Adrenal gland (tissue), 19 donors: ENCODE measurements at places on chromosomes 2 and 18. TPM values are rescaled to one million over a fixed set of nuclear protein-coding genes. Genes with fewer than 3 reads are reported as not detected.

DNAJC5G gene
- 0.14 TPM for total RNA-seq

MERTK gene
- 74.1 TPM for total RNA-seq

GRCh38 chr2:218209078-218209477, 7.9 kb upstream of the ARPC2 start:
- DNase-seq = no peak

MBP gene
- total RNA-seq = 20.3 TPM

DNA sequence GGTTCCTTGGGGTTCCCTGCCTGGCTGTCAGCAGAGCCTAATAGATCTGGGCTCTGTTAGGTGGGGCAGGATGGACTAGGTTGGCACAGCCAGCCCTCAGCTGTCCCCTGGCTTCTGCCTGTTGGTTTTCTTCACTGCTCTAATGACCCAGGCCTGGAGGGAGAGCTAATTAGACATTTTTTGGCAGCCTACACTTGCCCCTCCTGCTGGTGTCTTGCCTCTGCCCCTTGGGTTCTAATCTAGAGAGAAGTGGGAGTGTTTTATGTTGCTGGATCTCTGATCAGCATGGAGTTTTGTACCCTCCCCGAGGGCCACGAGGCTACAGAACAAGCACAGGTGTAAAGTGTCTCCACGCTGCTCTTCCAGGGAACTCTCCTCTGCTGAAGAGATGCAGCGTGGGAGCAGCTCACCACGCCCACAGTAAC, 199.4 kb upstream of the RASGRP3 start:
- no peak for DNase-seq

C2orf81 gene
- total RNA-seq = 1.7 TPM

GRCh38 chr2:196271795-196272194, 100.4 kb upstream of the STK17B start:
- no peak for DNase-seq

GRCh38 chr2:60570251-60570650, 16.8 kb upstream of the BCL11A start:
- no peak for DNase-seq
